ENCODE measurements at places on chromosomes 2 and 18.

DNA sequence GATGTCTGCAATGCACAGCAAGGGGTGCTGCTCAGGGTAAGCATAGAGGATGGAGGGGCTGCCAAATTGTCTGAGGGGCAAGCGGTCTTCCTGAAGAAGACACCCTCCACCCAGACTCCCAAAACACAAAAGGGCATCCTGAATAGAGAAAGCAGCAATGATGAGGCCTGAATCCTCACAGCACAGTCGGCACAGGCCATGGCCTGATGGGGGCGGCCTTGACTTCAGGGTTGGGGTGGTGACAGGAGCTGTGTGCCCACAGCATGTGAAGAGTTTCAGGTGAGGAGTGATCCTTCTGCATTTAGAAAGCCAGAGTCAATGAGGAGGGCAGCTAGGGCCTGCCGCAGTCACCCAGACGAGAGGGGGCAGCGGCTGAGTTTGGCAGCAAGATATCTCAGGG lies 159.4 kb downstream of the GALNT14 start:
- no peak for DNase-seq

DNA sequence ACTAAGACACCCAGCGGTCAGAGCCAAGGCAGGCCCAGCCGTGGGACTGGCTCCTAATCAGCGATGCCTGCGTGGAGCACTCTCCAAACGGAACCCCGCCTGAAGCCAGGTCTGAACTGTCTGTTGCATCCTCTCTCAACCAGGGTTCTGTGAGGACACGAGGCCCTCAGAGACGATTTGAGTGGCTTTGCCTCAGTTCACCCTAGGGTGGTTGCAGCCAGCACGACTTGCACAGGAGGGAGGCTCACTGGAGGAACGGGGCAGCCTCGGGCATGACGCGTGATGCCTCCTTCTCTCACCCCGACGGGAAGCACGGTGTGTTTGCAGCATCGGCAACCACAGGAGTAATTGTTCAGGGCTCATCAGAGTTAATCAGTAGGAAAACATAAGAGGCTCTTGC lies 336.4 kb downstream of the EIPR1 start:
- DNase-seq, result no peak

GRCh38 chr2:69036926-69037325 lies 23.9 kb downstream of the ANTXR1 start:
- no peak for DNase-seq

GRCh38 chr2:210584834-210585233 lies 28.4 kb downstream of the CPS1 start:
- DNase-seq, result no peak

Data from occipital lobe (tissue), 3 donors.